Fibroblast of skin of right biceps (primary cell): ENCODE measurements at places on chromosomes 11 and 22.

DNA sequence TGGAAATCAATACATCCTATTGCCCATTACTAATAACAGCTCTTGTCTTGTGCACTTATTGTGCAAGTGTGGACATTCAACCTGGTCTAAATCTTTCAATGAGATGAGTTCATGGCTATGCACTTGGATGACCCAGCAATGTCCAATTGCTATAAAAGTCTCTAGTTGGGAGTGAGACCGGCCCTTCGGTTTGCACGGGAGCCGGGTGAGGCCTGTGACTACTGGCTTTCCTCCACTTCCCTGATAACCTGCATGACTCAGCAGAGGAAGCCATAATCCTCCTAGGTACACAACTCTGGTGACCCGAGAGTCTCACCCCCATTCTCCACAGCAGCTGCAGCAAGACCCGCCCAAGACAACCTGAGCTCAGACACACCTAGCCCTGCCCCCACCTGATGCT lies 135.9 kb upstream of the PAX6 start:
- no peak for DNase-seq

DNA sequence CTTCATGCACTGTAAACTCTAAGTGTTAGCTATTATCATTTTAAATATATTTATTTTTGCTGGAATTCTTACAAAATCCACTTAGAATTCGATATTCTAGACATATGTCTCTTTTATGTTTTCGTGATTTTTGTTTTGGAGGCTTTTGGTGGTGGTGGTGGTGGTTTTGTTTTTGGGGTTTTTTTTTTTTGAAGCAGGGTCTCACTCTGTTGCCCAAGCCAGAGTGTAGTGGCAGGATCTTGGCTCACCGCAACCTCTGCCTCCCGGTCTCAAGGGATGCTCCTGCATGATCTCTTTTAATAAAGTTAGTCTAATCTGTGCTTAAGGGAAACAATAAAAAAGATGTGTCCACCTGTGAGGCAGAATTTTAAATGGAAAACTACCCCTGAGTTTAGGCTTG lies 117.7 kb downstream of the MRTFA start:
- no peak for DNase-seq

GRCh38 chr22:49583886-49584505 lies 243.7 kb downstream of the BRD1 start:
- DNase-seq, result no peak

DNA sequence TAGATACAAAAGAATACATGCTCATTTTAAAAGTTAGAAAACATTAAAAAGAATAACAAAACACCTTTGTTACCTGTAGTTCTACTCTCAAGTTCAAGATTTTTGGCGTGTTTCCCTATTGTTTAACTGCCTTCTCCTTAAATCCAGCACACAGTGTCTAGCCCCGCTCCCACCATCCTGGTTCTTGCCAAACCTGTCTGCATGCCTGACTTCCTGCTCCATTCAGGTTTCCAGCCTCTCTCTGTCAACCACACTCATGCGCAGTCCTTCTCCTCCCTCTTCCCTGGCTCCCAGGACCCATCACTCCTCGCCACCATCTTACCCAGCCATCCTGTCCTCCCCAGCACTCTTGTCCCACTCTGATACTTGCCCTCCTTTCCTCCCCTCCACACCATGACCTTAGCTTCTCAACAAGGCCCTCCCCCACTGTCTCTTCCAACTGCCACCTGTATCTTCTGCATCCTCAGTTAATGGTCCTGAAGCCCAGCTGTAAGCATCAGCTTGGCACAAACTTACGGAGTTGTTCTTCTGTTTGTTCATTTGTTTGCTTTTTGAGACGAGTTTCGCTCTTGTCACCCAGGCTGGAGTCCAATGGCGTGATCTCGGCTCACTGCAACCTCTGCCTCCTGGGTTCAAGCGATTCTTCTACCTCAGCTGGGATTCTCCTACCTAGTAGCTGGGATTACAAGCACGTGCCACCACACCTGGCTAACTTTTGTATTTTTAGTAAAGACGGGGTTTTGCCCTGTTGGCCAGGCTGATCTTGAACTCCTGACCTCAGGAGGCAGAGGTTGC lies 7.5 kb upstream of the MYH9 start:
- DNase-seq, result no peak

DNA sequence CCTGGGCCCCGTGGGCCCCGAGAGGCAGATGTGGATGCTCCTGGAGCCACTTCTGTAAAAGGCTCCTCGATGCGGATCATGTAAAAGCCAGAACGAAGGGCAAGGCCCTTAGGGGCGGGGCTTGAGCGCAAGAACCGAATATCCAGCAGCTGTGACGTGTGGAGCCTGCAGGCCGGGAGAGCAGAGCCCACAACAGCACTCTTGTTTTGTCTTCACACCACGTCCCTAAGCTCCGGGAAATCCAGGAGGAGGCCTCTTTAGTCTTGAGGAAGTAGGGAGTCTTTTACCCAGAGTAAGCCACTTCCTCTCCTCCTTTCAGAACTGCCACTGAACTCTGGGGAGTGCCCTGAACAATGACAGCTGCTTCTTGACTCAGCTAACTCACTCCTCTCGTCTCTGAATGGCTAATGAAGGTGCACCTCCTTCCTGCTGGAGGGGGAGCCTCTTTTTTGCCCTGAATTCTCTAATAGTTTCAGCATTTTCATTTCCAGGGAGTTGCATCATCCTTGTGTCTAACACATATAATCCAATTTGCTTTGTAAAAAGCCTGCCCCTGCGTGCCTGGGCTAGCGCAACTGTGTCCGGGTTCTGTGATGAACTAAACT lies 12.5 kb downstream of the L3MBTL2 start:
- DNase-seq, result peak; percentile 82

- DNase-seq, result peak; percentile 91
Observed at GRCh38 chr11:12377106-12377823, at the start of gene PARVA. PARVA (plus strand) TSS chr11:12377571; CDS start chr11:12377648, 77 bp downstream.

DNA sequence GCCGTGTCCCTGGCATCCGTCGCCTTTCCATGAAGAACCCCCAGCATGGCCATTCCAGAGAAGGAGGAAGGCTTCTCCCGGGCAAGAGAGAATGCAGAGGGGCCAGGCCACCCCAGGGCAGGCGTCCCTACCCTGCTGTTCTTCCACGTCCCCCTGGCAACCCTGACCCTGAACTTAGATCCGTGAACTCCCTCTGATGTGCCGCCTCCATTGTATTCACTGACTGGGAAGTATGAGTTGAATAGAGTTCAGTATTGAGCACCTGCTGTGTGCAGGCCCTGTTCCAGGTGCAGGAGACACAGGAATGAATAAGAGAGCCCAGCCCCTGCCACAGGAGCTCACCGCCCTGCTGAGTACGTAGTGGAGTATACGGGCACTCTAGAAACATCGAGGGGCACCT lies 29.1 kb upstream of the RELT start:
- DNase-seq, result no peak

DNA sequence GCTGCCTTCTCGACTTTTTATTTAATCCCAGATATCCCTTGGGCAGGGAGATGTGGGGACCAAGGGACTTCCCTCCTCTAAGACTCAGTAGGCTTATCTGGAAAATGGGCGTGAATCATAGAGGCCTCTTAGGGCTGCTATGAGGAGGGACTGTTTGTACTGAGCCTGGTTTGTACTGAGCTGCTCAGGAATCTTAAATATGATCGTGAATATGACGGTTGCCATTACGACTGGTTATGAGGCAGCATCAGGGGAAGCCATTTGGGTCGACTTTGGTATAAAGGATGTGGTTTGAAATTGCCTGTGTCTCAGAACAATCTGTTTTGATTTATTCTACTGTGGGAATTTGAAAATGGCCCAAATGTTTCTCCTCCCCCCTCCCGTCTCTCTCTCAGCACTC lies 20.6 kb downstream of the TSPAN18 start:
- peak; percentile 97 for DNase-seq

DNA sequence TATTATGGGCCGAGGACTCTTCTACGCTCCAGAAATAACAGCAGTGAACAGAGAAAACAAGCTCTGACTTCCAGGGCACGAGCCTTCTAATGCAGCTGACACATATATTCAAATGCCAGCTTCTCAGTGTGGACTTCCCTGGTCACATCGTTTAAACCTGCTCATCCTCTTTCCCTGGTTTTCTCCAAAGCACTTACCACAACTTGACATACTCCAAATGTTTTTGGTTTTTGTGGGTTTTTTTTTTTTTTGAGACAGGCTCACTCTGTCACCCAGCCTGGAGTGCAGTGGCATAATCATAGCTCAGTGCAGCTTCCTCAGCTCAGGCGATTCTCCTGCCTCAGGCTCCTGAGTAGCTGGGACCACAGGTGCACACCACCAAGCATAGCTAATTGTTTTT lies 105.5 kb downstream of the MICAL3 start:
- peak; percentile 79 for DNase-seq

GRCh38 chr22:36183446-36183845 lies 18.2 kb downstream of the APOL4 start:
- DNase-seq, result no peak

- DNase-seq, result peak; percentile 35
Observed at GRCh38 chr22:46661221-46661851, 41.1 kb downstream of the GRAMD4 start.

DNA sequence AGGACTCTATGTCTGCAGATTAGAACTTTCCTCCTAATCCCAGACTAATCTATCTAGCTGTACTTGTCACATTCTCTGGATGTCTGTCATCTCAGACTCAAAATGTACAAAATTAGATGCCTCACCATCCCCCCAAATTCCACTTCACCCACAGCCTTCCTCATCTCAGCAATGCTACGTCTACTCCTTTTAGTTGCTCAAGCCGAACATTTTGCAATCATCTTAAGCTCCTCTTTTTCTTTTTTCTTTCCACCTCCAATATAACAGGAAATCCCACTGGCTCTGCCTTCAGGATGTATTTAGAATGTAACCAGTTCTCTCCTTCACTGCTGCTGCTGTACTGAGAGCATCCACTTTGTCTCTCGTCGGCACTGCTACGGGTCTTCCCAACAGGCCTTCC lies 1091.8 kb downstream of the TBC1D22A start:
- peak; percentile 84 for DNase-seq

GRCh38 chr11:44404301-44404700 lies 94.4 kb upstream of the ALX4 start:
- DNase-seq, result no peak

DNA sequence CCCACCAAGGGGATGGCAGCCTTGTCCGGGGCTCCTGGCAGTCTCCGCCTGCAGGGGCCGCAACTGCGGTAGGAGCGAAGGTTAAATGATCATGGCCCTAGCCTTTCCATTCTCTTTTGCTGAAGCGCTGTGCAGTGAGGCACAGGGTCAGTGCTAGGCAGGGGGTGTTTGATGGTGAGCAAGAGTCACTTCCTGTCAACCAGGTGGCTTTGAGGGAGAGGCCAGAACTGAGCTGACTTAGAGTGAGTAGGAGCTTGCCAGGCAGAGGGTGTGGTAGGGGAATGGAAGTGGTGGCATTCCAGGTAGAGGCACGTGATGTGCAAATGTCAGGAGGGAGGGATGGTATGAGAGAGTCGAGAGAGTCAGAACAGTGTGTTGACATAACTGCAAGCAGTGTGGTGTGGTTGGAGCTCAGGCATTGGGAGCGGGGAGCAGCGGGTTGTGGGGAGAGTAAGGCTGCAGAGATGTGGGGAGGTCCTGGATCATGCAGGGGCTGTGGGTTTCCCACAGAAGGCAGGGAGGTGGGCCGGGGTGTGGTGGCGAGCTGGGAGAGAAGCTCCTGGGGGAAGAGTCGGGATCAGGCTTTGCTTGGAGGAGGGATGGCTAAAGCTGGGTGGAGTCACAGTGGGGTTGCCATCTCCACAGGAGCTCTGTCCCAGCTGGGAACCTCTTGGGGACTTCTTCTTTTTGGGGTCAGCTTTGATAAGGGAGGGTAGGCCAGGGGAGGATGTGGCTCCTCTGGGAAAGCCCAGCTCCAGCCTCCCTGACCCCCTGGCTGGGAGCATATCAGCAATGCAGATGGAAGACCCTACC lies 33.3 kb downstream of the AMPD3 start:
- DNase-seq, result no peak

- no peak for DNase-seq
Observed at GRCh38 chr11:74984070-74984469, 4.7 kb upstream of the NEU3 start.

- DNase-seq, result no peak
Observed at GRCh38 chr11:30133281-30133680, 97.5 kb upstream of the FSHB start.

DNA sequence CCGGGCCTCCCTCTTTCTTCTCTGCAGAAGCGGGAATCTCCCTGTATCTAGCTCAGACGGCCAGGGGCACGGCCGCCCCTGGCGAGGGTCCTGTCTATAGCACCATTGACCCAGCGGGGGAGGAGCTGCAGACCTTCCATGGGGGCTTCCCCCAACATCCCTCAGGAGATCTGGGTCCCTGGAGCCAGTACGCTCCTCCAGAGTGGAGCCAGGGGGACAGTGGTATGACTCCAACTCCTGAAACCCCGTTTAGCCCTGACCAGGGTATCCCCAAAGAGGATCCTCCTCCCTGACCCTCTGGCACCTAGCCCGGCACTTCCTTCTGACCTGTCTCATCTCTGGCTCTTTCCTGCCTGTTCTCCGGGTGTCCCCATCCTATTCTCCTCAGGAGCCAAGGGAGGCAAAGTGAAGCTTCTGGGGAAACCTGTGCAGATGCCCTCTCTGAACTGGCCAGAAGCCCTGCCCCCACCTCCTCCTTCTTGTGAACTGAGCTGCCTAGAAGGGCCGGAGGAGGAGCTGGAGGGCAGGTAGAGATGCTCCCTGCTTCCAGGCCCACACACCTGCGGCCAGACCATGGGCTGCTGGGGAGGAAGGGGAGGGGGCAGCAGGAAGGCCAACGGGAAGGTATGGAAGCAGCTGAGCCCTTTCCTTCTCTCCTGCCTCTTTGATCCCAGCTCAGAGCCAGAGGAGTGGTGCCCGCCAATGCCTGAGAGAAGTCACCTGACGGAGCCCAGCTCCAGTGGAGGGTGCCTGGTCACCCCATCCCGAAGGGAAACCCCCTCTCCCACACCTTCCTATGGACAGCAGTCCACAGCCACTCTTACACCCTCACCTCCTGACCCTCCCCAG lies 12.9 kb downstream of the ROBO3 start:
- DNase-seq, result no peak

DNA sequence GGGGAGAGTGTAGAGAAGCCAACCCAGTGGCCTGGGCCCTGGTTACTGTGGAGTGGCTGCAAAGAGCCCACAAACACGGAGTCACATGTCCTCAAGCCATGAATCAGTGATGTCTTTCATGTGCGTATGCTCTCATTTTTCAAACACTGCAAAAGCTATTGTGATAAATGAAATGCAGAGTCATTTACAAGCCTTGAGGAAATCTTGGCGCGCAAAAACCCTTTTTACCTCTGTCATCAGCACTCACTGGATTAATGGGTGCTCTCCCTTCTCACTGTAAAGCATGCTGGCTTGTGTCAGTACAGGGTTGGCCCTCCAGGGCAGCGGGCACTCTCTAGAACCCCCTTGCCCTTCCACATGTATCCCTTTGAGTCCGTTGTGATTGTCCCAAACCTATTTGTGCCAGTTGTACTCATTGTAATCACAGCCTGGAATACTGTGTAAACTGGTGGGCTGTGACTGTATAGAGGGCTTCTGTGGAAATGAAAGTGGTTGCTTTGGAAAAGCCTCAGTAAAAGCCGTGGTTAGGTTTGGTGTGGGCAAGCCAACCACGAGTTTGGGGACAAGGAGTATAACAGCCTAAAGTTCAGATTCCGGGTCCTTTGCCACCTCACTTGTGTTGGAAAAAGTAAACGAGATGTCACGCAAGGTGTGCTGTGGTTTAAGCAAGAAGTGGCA lies 10.4 kb downstream of the GNAZ start:
- DNase-seq, result no peak

- no peak for DNase-seq
Observed at GRCh38 chr11:85709941-85710702, 24.1 kb upstream of the CCDC89 start.
